ENCODE measurements at places on chromosomes 16 and 17. TPM values are rescaled to one million over a fixed set of nuclear protein-coding genes. Genes with fewer than 3 reads are reported as not detected.

Gene ITGB3
- total RNA-seq: not detected

Gene PRSS36
- 0.99 TPM for total RNA-seq

Gene XAF1
- 15.0 TPM for total RNA-seq

Gene PSMC3IP
- total RNA-seq: 42.2 TPM

Gene SCNN1B
- total RNA-seq: not detected

Gene TMC6
- total RNA-seq: 85.6 TPM

Gene NACA2
- total RNA-seq: not detected

Gene SLC5A2
- not detected for total RNA-seq

Gene SLC16A6
- 1.1 TPM for total RNA-seq

Gene DNAH17
- 0.42 TPM for total RNA-seq

Gene ZFP3
- total RNA-seq: 0.62 TPM

Gene DPEP3
- 0.19 TPM for total RNA-seq

Gene CD300LF
- not detected for total RNA-seq

Gene CTRB2
- total RNA-seq: not detected

Gene OR1F1
- total RNA-seq: not detected

Gene LGALS9B
- total RNA-seq: not detected

Gene HEATR9
- not detected for total RNA-seq

Gene HSD11B2
- total RNA-seq: 0.86 TPM

Gene STX1B
- 0.72 TPM for total RNA-seq

Gene CDRT15L2
- total RNA-seq: not detected

Gene NRN1L
- not detected for total RNA-seq

Gene MYLK3
- total RNA-seq: 0.05 TPM

Gene FAM171A2
- 0.21 TPM for total RNA-seq

Gene TNP2
- not detected for total RNA-seq
